ENCODE measurements at places on chromosomes 11 and 22.

GRCh38 chr11:8068605-8069221, 12.3 kb upstream of the TUB start:
- no peak for DNase-seq

DNA sequence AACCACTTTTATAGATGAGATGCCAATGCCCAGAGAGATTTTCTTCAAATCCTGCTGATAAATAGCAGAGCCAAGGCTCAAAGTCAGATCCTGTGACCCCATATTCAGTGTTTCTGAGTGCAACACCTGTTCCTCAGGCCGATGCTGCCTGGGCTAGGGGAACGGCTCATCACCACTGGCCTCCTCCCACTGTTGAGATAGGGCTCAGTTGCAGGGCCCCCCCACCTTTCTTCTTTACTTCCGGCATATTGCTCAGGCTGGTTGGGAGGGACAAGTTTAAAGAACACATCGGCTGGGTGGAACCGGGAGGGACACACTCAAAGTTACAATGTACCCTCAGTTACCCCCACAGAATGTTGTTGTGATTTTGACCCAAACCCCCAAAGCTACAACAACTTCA, 88.3 kb upstream of the CRTAM start:
- DNase-seq, result no peak

DNA sequence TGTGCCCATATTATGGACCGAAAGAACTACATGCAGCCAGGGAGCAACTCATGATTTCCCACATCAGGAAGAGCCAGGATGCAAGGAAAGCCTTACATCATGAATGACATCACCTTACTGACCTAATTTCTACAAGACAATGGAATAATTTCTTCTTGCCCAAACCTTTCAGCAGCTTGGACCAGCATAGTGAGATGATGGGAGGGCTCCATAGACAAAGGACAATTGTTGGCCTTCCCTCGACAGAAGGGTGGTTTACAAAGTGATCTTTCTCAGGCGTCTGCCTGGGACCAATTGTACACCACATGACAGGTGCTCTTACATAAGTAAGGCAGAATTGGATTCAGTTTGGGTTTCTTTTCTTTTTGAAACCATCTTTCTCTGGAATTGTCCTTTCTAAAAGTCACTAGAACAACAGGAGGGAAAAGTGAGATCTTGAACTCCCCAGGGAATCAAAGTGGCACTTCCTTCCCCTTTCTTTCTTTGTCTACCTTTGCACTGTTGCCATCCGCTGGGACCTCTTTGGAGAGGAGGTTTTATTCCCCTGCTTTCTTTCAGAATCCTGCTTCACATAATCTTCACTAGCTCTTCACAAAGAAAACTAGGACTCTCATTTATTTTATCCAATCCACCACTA, 51.7 kb upstream of the PAK1 start:
- no peak for DNase-seq

GRCh38 chr11:128532572-128533091, 54.7 kb downstream of the ETS1 start:
- DNase-seq, result peak; percentile 65

DNA sequence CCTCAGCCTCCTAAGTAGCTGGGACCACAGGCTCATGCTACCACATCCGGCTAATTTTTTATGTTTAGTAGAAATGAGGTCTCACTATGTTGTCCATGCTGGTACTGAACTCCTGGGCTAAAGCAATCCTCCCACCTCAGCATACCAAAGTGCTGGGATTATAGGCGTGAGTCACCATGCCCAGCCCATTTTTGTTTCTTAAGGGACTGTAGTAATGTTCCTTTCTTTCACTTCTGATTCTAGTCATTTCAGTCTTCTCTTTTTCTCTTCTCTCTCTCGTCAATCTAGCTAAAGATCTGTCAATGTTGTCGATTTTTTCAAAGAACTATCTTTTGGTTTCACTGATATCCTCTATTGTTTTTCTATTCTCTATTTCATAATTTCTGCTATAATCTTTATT, 111.0 kb upstream of the APOA1 start:
- DNase-seq, result no peak

Measured in HAP-1 (cell line).